ENCODE measurements at places on chromosomes 12 and 14. TPM values are rescaled to one million over a fixed set of nuclear protein-coding genes. Genes with fewer than 3 reads are reported as not detected.

Gene TMPRSS12
- total RNA-seq, result not detected

Gene REP15
- 2.1 TPM for total RNA-seq

- H3K27me3 ChIP-seq, result no peaks in the 10 kb centered on the region
- H3K27ac ChIP-seq, result no peak overlapping the region
- no peak overlapping the region for H3K4me3 ChIP-seq
- DNase-seq, result no peak
- H3K36me3 ChIP-seq, result no peaks in the 10 kb centered on the region
Observed at GRCh38 chr14:57352396-57353170, 37.8 kb upstream of the NAA30 start.

DNA sequence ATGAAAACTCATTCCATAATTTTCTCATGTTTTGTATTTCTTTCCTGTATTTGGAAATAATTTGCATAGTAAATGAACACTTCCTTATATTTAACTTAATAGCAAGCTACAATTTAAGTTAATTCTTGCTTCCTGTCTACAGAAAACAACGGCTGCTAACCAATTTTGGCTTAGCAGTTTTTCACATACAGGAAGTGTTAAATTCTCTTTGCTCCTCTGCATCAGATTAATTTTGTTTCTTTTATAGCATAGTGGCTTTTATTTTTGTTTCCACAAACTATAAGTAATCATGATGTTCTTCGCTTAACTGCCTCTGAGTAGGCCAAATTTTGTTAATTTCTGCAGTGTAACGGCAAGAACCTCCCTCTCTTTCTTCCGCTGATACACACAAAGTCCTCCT is 182.9 kb downstream of the ALX1 start:
- H3K27ac ChIP-seq, result no peak overlapping the region
- H3K4me3 ChIP-seq, result no peak overlapping the region
- no peak for DNase-seq
- no peaks in the 10 kb centered on the region for H3K36me3 ChIP-seq
- peaks cover 5% of the 10 kb centered on the region for H3K27me3 ChIP-seq
- peaks cover 9% of the 10 kb centered on the region for H3K4me1 ChIP-seq

GRCh38 chr14:77239412-77239811 is 31.6 kb downstream of the NGB start:
- DNase-seq, result no peak
- H3K4me1 ChIP-seq, result no peaks in the 10 kb centered on the region
- H3K36me3 ChIP-seq, result no peaks in the 10 kb centered on the region
